NCI-H226 (cell line): ENCODE measurements at places on chromosomes 1 and 21.

GRCh38 chr1:238061967-238062613 lies 171.4 kb upstream of the ZP4 start:
- no peak for DNase-seq

GRCh38 chr1:239383714-239384113 lies 2.7 kb upstream of the CHRM3 start:
- no peak for DNase-seq

- no peak for DNase-seq
Measured at GRCh38 chr1:29272147-29272907, 36.0 kb downstream of the PTPRU start.

GRCh38 chr1:53051676-53052075 lies 10.3 kb upstream of the PODN start:
- no peak for DNase-seq

DNA sequence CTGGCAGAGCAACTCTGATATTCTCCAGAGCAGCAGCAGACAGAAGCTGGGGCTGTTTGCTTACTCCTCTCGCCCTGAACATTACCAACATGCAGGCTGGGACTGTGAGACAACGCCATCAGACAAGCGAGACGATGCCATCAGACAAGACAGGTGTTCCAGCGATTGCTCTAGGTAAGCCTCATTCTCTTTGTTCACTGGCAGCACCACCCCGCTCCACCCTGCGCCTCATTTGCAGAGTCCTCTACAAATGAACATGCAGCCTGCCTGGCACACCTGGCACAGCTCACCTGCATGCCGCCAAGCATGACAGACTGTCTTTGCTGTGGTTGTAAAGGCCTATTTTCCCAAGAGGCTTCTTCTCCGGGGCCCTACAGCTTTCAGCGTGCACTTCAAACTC lies 346.2 kb downstream of the SMYD3 start:
- DNase-seq = no peak

- peak; percentile 82 for DNase-seq
Measured at GRCh38 chr21:38804789-38805327, 871 bp upstream of the ETS2 start.

DNA sequence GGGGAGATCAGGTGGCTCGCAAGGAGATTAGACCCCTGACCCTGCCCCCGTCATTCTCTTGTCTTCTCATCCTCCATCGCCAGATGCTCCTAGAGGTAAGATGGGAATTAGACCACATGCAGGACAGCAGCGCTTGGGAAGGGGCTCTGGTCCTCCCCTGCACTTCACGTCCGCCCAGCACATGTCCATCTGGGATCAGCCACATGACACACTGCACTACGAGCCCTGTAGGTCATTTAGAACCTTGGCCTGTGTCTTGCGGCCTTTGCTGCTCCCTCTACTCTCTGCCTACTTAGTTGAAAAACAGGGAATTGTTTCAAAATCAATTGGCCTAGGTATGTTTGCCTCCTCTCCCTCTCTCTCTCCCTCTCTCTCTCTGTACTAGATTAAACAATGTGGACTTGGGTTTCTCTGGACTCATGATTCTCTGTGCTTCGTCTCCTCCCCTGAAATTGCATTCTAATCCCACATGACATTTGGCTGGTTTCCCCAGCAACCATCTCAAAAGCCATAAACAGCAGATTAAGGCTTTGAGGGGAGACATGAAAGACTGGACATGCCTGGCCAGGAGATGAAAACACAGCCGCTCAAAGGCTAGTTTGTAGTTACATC lies 3.8 kb upstream of the NCMAP start:
- peak; percentile 18 for DNase-seq

DNA sequence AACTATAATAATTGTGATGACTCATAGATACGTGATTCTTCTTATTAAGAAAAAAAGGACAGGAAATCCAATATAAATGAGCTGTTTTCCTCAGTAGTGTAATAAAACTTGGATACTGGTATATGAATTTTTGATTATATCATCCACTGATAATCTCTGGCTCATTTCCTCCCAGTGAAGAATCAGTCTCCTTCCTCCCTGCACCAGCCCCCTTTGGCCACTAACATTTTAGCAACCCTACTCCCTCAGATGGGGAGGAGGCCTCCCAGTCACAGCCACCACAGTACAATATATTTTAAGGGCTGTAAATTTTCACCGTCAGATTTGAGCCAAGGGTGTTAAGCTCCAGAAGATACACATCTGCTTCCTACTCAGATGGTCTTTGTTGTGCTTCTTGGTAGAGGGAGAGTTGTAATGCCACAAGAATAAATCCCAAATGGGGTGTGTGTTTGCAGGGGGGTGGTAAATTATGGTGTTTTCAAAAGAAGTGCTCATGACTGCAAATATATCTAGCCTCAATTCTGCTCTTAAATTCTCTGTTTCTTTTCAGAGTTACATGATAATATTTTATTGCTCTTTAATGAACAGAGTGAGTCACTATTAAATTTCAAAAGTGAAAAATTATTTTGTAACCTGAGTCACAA lies 153.5 kb downstream of the HLX start:
- DNase-seq = peak; percentile 17

DNA sequence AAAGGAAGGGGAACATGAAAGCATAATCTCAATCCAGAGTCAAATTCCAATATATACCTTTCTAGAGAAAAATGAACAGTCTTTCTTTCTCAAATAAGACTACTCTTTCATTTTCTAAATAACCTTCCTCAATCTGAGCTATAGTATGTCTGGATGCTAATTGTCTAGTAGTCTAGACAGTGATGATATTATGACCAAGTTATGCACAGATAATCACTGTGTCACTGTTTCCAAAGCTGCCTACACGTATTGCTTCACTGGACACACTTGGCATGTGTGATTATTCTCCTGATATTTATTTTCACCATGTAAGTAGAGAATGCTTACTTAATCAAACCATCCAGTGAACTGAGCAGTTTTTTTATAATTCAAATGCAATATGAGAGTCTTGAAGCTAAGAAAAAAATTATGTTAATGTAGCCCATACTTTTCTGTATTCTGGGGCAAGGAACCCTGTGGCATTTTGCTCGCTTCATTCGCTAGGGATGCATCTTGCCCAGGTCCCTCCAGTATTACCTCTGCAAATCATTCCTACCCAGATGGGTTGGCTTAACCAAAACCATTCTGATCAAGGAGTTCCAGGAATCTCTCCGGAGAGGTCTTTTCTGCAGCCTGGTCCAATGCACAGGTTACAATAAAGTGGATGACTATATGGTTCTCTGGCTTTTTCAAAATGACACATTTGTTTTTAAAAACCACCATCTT lies 303.1 kb upstream of the RUNX1 start:
- DNase-seq = no peak

DNA sequence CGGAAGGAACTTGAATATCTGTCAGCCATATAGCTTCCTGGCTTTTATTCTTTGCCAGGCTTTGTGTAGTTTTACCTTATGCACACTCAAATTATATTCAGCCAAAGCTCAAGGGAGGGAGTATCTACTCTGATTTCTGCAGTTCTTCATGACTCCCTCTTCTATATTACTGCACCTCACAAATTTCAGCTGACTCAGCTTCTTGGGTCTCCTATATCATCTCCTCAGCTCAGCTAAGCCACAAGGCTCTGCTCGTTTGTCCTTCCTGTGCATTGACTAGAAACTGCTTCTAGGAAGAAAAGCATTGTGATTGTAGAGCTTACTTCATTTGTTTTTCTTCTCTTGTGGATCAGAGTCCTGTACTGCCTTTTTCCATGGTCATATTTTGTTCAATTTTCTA lies 37.4 kb downstream of the BTBD8 start:
- no peak for DNase-seq

DNA sequence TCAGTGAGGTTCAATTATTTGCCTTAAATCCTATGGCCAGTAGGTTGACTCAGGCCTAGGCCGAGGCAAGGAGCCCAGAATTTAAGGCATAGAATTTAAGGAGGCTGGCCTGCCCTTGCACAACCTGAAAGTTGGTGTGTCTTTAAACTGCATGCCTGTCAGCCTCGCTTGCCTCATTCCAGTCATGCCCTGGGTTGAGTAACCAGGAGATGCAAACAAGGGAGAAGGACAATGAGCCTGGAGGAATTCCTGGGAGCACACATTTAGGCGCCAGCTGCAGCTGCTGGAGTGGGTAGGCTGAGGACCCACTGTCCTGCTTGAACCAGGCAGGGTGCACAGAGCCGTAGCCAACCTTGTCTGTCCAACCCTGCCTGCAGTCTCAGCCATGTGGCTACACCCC lies 11.7 kb downstream of the CD2 start:
- DNase-seq = peak; percentile 26

- no peak for DNase-seq
Measured at GRCh38 chr1:162568802-162569201, 7.3 kb downstream of the UAP1 start.

- DNase-seq = no peak
Measured at GRCh38 chr1:199590708-199591107, 436.8 kb upstream of the NR5A2 start.

GRCh38 chr21:32101277-32101676 lies 177.6 kb downstream of the MIS18A start:
- no peak for DNase-seq

DNA sequence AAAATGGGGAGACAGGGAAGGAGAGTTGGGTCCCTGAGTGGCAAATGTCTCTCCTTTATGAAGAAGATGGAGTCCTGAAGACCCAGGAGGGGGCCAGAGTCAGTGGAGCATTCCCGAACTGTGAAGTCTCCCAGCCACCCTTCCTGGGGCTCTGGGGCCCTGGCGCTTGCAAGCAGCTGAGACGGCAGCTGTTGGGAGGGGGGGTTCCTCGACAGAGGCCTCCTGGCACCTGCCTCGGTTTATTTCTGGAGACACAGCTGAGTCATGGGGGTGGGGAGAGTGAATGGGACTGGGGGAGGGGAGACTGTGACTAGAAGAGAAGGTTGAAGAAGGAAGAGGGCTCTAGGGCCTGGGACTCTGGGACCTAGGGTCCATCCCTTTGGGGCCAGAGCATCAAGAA lies 14.0 kb downstream of the NES start:
- DNase-seq = no peak

DNA sequence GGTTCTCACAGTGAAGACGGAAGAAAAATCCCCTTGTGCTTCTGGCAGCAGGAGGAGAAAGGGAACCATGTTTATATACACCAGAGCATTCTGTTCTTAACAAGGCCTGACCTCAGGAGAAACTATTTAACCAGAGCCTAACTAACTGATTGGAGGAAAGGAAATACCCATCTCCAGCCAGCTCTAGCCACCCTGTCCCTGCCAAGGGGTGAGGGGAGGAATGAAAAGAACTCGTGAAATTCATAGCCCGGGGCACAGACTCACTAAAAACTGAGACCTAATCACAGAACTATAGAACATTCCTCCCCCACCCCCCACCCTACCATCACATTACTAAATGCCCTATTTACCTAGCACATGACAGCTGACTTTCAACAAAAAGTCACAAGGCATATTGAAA lies 65.0 kb downstream of the KCNH1 start:
- DNase-seq = no peak

GRCh38 chr21:36846631-36847030 lies 119.8 kb downstream of the HLCS start:
- no peak for DNase-seq

DNA sequence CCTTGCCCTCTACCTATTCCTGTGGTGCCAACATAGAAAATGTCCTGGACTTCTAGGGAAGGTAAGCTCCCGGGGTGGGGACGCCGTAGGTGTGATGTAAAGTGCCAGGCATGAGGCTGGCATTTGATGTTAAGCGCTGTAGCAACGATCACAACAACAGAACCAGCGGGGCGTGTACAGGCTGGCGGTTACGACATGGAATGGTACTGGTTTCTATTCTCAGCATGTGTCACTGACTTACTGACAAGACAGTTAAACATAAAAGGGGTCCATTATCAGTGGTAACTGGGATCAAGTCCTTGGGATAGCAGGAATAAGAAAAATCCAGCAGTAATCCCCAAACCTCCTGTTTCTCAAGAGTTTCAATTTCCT lies 58.9 kb downstream of the TGFBR3 start:
- no peak for DNase-seq

GRCh38 chr1:101959456-101959855 lies 37.3 kb downstream of the OLFM3 start:
- DNase-seq = no peak

DNA sequence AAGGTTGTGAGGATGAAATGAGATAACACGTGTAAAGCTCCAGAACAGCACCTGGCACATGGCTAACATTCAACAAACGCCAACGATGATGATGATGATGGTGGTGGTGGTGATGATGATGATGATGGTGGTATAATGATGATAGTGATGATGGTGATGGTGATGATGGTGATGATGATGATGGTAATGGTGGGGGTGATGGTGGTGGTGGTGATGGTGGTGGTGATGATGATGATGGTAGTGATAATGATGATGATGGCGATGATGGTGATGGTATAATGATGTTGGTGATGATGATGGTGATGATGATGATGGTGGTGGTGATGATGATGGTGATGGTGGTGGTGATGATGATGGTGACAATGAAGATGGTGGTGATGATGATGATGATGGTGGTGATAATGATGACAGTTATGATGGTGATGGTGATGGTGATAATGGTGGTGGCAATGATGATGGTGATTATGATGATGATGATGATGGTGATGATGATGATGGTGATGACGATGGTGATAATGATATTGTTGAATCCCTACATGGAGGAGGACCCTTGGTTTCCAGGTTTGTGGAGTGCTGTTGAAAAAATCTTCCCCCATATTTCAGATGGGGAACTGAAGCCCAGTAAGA lies 54.1 kb downstream of the DMRTA2 start:
- DNase-seq = no peak

- DNase-seq = no peak
Measured at GRCh38 chr1:67664048-67664447, 21.0 kb upstream of the GADD45A start.

DNA sequence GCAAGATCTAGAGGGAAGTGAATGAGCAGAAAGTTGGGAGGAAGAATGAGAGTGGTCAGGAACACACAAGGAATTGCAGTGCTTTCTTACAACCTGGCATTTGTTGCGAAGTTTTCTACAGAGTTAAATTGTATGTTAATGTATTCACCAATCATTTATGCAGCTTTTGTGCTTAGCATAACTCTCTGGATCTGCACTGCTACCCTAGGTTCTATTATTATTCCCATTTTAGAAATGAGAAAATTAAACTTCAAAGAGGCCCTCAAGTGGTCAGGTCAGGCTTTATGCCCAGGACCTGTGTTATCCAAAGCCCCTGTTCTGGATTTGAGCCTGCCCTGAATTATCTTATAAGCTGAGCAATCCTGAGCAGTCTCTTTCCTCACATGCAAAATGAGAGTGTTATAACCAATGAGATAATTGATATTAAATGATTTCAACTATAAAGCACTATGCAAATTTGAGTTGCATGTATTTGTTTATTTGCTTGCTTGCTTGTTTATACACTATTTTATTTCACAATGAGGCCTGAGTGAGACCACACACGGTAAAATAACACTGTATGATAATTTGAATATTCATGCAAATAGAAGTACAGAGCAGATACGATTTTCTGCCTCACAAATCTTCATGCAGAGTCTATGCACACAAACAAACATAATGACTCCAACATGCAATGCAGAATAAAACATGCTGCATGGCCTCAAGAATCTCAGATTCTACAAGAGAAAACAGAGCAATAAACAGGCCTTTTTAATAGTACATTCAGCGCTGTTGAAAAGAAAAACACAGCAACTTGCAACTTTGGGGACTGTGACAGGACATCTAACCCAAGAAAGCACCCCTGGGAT lies 323.0 kb downstream of the PLPP3 start:
- no peak for DNase-seq

GRCh38 chr21:45640001-45640887 lies 3.3 kb upstream of the PCBP3 start:
- DNase-seq = no peak

- no peak for DNase-seq
Measured at GRCh38 chr1:241495741-241496140, 23.8 kb downstream of the FH start.

GRCh38 chr1:218957971-218958370 lies 215.7 kb upstream of the LYPLAL1 start:
- DNase-seq = no peak
